HT-29 (cell line): ENCODE measurements at places on chromosomes 1 and 21. TPM values are rescaled to one million over a fixed set of nuclear protein-coding genes. Genes with fewer than 3 reads are reported as not detected.

FCGR3A gene
- not detected in 2 replicates for total RNA-seq

PCSK9 gene
- total RNA-seq, result 4.7 and 6.1 TPM in 2 replicates

REN gene
- 10.7 and 15.6 TPM in 2 replicates for total RNA-seq

DNA sequence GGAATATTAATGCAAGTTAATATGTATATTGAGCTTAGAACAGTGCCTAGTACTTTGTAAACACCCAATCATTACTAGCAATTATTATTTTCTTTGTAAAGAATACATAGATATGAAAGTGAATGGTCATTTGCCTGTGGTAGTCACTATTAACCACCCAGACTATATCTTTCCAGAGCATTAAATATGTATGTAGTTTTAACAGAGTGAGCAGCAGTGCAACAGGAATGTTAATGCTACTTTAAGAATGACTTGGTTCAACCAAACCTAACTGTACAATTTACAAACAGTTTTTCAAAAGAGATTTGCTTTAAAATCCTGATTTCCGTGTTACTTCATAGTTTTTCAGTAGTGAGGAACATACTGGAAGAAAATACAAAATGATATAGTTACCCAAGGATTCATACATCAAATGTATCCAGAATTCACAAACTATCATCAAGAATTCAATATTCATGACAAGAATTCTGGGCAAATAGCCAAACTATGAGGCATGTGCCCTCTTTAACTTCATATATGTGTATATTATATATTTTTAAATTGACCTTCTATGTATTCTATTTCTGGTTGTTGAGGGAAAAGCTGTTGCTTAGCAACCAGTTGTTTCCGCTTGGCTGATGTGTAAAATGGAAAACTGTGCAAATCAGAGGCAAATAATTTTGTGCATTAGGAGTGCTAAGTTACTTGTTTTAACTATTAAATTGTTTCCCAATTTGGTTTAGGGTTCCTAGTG is 34.9 kb upstream of the IVNS1ABP start:
- DNase-seq, result peak; percentile 27

LINGO4 gene
- not detected in 2 replicates for total RNA-seq
